GM12878 (cell line): ENCODE measurements at places on chromosomes 4 and X.

GRCh38 chrX:30212172-30212571, 3.2 kb upstream of the MAGEB2 start:
- no peaks in the 10 kb centered on the region for H3K27me3 ChIP-seq
- DNase-seq, result no peak
- H3K4me1 ChIP-seq, result no peaks in the 10 kb centered on the region
- no peak overlapping the region for H3K27ac ChIP-seq

DNA sequence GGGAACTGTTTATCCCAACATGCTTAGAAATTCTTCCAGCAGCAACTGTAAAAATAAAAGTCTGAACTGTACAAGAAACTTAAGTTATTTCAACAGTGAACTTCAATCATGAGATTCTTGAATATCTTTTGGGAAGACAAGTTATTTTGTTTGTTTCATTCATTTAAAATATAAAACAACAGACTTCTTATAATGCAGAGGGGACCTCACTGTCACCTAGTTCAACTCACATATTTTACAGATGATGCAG, 14.9 kb downstream of the FAM9C start:
- no peak overlapping the region for H3K4me3 ChIP-seq
- peaks cover 45% of the 10 kb centered on the region for H3K4me1 ChIP-seq
- peak overlapping the region; percentile 83 for H3K27ac ChIP-seq
- no peaks in the 10 kb centered on the region for H3K27me3 ChIP-seq

GRCh38 chrX:11341274-11342201, 48.3 kb downstream of the AMELX start:
- H3K27me3 ChIP-seq, result no peaks in the 10 kb centered on the region
- H3K4me1 ChIP-seq, result 0 out of 2 replicates have a peak, but pooled peaks cover 3% of the 10 kb centered on the region
- peak; percentile 17 for DNase-seq
- no peak overlapping the region for H3K4me3 ChIP-seq
- no peak overlapping the region for H3K27ac ChIP-seq
- no peaks in the 10 kb centered on the region for H3K36me3 ChIP-seq

DNA sequence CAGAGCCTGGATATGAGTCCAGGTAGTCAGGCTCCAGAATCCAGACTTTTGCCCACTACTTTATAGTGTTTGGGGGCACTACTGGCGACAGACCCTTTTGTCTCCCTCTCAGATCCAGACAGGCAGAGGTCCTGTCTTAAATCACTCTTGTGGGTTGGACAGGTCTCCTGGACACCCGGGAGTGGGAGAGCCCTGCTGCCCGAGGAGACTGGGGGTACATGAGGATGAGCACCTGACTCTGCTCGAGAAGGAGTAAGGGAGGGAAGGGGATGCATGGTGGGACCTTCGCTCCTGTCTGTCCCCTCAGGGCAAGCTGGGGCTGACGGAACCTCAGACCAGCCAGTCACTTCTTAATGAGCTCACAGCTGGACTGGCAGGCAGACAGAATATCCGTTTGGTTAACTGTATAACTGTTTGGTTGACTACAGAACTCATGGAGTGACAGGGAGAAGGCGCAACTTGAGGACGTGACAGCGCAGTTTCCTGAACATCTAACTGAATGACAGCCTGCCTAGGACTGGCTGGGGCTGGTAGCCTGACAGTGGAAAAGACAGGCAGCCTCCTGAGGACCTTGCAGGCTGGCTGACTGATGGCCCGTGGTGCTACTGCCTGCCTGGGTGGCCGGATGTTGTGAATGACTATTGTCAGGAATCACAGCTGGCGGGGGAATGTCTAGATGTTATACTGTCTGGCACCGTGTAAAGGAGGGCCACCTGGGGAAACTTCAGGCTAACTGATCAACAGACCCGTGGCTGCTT, 1.6 kb upstream of the SUV39H1 start:
- no peak overlapping the region for H3K27ac ChIP-seq
- H3K27me3 ChIP-seq, result no peaks in the 10 kb centered on the region
- no peaks in the 10 kb centered on the region for H3K36me3 ChIP-seq
- DNase-seq, result no peak

DNA sequence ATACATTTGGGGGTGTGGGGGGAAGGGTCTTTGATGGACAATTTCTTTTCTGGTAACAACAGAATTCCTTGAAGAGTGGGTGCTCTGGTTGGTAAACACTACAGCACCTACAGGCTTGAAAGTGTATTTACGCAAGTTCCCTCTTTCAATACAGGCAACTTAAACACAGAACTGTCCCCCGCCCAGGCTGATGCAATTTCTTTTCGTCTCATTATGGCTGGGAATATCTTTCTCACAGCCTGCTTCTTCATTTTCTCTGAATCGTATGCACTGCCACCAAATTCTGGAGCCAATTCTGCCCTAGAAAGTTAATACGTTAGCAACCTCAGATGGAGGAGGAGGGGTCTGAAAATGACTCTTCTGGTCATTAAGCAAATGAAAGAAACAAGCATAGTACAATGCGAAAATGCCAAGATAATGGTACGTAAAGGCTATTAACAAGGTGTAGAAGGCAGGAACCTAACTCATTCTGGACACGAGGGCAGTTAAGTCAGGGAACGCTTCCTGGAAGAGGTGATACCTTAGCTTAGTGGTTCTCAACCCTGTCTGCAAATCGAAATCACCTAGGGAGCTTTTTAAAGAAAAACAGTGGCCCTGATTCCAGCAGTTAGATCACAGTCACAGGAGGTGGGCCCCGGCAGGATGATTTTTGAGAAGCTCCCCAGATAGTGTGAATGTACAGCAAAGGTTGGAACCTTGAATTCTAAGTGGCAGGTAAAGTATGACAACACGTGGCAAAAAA, 1.0 kb downstream of the AGA start:
- DNase-seq, result peak; percentile 17
- H3K4me1 ChIP-seq, result no peaks in the 10 kb centered on the region
- no peaks in the 10 kb centered on the region for H3K27me3 ChIP-seq
- H3K36me3 ChIP-seq, result no peaks in the 10 kb centered on the region
- H3K27ac ChIP-seq, result peak overlapping the region; percentile 89

DNA sequence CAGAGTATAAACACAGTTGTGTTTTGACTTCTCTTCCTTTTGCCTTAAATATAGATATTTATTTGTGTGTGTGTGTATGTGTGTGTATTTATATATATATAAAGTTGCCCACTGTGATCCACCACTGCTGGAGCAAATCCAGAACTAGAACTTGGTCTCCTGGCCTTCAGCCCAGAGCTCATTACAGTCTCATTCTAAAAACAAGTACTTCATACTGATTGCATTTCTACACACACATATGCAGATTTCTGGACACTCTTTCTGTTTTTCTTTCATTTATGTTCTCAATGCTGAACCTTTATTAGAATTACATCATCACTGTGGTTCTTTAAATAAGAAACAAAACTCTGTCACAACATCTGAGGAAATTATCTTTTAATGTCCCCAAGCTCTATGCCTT, 381 bp downstream of the TXK start:
- no peaks in the 10 kb centered on the region for H3K27me3 ChIP-seq
- peaks cover 35% of the 10 kb centered on the region for H3K36me3 ChIP-seq
- no peak overlapping the region for H3K4me3 ChIP-seq
- DNase-seq, result no peak
- peaks cover 5% of the 10 kb centered on the region for H3K4me1 ChIP-seq

GRCh38 chr4:10090467-10091250, 25.9 kb downstream of the WDR1 start:
- H3K4me1 ChIP-seq, result peaks cover 22% of the 10 kb centered on the region
- no peak for DNase-seq
- no peak overlapping the region for H3K27ac ChIP-seq
- H3K36me3 ChIP-seq, result peaks cover 84% of the 10 kb centered on the region
- no peak overlapping the region for H3K4me3 ChIP-seq

DNA sequence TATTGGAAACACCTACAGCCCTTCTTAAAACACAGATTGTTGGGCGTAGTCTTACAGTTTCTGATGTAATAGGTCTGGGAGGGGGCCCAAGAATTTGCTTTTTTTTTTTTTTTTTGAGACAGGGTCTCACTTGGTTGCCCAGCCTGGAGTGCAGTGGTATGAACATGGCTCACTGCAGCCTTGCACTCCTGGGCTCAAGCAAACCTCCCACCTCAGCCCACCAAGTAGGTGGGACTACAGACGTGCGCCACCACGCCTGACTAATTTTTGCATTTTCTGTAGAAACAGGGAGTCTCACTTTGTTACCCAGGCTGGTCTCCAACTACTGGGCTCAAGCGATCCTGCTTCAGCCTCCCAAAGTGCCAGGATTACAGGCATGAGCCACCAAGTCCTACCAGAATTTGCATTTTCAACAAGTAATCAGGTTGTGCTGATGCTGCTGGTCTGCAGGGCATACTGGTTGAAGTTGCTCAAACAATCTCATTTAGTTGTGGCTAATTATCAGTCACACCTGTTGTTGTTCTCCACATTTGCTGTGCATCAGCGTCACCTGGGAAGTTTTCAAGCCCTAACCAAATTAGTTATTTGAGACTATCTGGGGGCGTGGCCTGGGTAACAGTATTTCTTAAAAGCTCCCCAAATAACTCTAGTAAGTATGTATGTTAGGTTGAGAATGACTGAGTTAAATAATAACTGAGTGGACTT, 14.0 kb downstream of the TMEM154 start:
- H3K36me3 ChIP-seq, result no peaks in the 10 kb centered on the region
- no peak overlapping the region for H3K27ac ChIP-seq
- no peak for DNase-seq

DNA sequence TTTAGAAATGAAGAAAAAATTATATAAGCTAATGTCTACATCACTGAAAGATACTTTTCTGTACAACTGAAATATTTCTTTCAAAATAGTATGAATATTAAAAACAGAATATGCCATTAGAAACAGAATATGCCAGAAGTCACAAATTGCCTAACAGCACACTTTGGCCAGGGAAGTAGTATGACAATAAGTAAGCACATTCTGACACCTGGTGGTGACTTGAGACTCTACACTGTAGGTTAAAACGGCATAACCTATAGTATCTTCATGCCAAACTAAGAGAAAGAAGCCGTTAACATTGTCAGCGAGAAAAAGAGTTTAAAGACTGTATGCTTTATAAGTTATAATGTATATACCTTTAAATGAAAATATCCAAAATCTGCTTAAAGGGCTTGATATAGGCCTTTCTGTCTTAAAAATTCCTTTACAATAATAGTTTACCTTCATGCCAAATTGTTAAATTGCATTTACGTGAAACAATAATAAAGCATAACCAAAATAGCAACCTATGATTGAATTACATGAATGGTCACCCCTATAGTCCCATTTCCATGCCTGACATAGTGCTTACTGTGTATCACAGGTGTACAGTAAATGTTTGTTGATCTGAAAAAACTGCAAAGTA, 32.8 kb downstream of the FAM13A start:
- no peaks in the 10 kb centered on the region for H3K27me3 ChIP-seq
- no peak overlapping the region for H3K27ac ChIP-seq
- no peak overlapping the region for H3K4me3 ChIP-seq
- no peaks in the 10 kb centered on the region for H3K4me1 ChIP-seq
- peak; percentile 47 for DNase-seq
- no peaks in the 10 kb centered on the region for H3K36me3 ChIP-seq

DNA sequence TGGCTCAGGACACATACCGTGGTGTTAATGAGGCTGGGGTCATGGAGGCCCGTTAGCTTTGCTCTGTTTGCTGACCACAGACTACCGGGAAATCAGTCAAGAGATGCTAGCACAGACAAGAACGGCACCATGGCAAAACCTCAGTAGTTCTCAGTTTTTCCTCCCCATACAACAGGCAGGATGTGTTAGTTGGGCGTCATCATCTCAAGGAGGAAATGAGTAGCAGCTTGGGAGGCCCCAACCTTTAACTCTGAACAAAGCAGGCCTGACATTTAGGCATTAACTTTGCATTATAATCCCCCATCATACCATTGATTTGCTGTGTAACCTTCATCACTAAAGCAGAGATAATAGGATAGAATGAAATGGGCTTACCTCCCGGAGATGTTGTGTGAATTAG, 714.2 kb downstream of the RPA4 start:
- no peak for DNase-seq
- no peaks in the 10 kb centered on the region for H3K36me3 ChIP-seq
- H3K27me3 ChIP-seq, result no peaks in the 10 kb centered on the region
- H3K4me1 ChIP-seq, result no peaks in the 10 kb centered on the region
- no peak overlapping the region for H3K4me3 ChIP-seq
- H3K27ac ChIP-seq, result no peak overlapping the region

GRCh38 chrX:7088968-7089615, 58.4 kb upstream of the STS start:
- no peak overlapping the region for H3K4me3 ChIP-seq
- no peak for DNase-seq
- H3K27me3 ChIP-seq, result no peaks in the 10 kb centered on the region
- peak overlapping the region; percentile 42; the same call in 1 of the 2 replicates for H3K27ac ChIP-seq

DNA sequence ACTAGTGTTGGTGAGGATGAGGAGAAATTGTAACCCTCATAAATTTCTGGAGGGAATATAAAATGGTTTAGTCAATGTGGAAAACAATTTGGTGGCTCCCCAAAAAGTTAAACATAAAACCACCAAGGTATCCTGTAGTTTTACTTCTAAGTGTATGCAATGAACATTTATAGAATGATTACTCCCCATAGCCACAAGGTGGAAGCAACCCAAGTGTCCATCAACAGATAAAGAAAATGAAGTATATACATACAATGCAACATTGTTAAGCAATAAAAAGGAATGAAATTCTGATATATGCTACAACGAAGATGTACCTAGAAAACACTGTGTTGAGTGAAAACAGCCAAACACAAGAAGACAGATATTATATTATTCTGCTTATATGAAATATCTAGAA, 569.1 kb upstream of the GRID2 start:
- H3K4me3 ChIP-seq, result no peak overlapping the region
- H3K27ac ChIP-seq, result no peak overlapping the region
- no peaks in the 10 kb centered on the region for H3K27me3 ChIP-seq
- H3K4me1 ChIP-seq, result no peaks in the 10 kb centered on the region
- H3K36me3 ChIP-seq, result no peaks in the 10 kb centered on the region

DNA sequence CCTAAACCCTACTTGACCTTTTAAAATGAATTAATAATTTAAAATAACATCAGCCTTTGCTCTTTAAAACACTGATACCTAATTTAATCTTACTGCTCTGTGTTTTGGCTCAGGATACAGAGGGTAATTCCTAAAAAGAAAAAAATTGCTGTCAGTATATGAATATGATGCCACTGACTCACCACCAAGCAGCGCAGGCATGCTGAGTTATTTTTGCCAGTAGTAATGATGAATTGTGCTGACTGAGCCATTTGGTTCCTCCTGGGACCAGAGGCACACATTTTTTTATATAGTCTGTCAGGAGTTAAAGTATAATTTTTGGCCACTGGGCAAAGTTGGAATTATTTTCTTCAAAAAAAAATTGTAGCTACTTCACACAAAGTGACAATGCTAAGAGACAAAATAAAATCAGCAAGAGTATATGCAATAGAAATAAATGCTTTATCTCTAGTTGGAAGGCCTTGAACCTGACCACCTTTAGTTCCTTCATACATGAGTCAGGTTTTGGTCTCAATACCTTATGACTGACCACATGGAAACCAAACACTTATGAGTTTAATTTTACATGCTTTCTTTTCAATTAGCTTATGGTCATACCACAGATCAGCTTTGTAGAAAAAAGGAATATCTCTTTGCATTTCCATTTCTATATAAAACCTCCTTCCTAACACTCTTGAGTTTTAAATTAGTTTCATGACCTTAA, 115.1 kb downstream of the PPP3CA start:
- H3K4me3 ChIP-seq, result no peak overlapping the region
- no peaks in the 10 kb centered on the region for H3K27me3 ChIP-seq
- H3K27ac ChIP-seq, result no peak overlapping the region
- no peak for DNase-seq

GRCh38 chrX:19556202-19556601, 40.9 kb upstream of the MAP3K15 start:
- H3K4me3 ChIP-seq, result no peak overlapping the region
- peaks cover 3% of the 10 kb centered on the region; the same call in 1 of the 2 replicates for H3K36me3 ChIP-seq
- H3K4me1 ChIP-seq, result peaks cover 7% of the 10 kb centered on the region
- H3K27me3 ChIP-seq, result no peaks in the 10 kb centered on the region
- DNase-seq, result no peak
- 0 out of 2 replicates have a peak overlapping the region, but pooled peaks have one; percentile 50 for H3K27ac ChIP-seq
